Ovary (tissue), 10 donors: ENCODE measurements at places on chromosomes 3 and 15. TPM values are rescaled to one million over a fixed set of nuclear protein-coding genes. Genes with fewer than 3 reads are reported as not detected.

DNA sequence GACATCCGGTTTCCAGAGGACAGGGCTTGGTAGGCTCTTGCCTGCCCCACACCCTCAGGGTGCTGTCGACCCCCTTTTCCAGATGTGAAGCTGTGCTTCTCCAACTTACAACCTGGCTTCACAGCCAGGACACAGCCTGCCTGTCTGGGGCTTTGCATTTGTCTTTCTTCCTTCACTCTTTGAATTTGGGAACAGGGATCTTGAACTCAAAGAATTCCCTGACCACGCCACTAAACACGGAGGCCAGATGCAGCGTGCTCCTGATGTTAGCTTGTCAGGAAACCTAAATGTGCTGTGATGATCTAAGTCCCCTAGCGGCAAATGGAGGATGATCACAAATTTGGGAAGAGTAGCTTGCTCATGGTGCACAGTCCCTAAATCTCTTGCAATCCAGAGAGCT is 244.8 kb upstream of the RGMA start:
- DNase-seq = no peak
- no peak overlapping the region for H3K27ac ChIP-seq
- no peak overlapping the region for H3K4me3 ChIP-seq
- no peaks in the 10 kb centered on the region for H3K36me3 ChIP-seq
- H3K27me3 ChIP-seq = no peaks in the 10 kb centered on the region

DNA sequence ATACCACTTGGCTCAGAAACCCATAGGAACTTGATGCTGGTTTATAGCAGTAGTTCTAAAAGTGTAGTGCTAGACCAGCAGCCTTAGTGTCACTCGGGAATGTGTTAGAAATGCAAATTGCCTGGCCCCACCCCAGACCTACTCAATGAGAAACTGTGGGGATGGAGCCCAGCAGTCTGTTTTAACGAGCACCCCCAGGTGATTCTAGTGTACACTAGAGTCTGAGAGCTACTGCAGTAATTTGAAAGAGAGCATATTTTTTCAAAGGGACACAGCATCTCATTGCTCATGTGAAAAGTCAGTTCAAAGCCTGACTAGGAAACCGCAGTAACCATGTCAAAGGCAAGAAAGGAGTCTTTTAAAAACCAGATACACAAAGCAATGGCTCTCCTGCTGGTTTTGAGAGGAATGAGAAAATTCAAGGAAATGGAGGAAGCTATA is 313.4 kb downstream of the SQOR start:
- H3K27ac ChIP-seq = no peak overlapping the region
- H3K36me3 ChIP-seq = no peaks in the 10 kb centered on the region
- H3K27me3 ChIP-seq = no peaks in the 10 kb centered on the region

GRCh38 chr3:22704166-22704565 is 499.0 kb upstream of the UBE2E2 start:
- H3K4me3 ChIP-seq = no peak overlapping the region
- H3K27ac ChIP-seq = no peak overlapping the region
- H3K4me1 ChIP-seq = no peaks in the 10 kb centered on the region

- H3K4me3 ChIP-seq = no peak overlapping the region
- H3K27ac ChIP-seq = no peak overlapping the region
- no peaks in the 10 kb centered on the region for H3K27me3 ChIP-seq
- no peaks in the 10 kb centered on the region for H3K4me1 ChIP-seq
Observed at GRCh38 chr3:132435224-132435910, 18.1 kb downstream of the DNAJC13 start.

DNA sequence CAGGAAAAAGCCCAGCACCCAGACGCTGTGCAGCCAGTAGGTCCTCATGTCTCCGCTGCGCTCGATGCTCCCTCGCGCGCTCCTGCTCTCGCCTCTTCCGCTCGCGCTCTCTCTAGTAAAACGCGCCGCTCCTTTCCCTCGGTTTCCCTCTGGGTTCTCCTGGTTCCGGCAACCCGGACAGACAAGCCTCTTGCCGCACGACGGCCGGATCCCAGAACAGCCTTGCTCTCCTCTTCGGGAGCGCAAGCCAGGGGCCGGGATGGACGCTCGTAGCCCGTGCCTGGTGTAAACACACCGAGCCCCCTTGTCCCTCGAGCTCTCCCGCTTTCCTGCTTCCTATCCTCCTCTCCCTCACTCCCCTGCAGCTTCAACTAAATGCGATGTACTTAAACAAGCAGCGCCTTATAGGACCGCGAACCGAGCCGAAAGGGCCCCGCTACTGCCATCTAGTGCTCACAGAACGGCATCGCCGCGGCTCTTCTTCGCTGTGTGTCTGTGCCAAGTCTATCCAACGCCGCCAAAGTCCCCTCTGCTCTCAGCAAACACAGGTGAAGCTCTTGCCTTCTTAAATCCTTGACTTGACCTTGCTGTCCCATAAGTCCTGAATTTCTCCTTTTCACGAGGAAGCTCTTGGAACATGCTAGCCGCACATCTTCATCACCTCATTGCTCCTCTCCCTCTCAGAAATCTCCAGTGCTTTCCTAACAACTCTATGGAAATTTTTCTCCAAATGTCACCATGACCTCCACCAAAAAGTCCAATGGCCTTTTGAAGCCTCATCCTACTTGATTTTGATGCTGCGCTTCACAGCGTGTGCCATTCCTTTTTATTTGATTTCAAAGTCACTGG is 1037.2 kb downstream of the IGSF11 start:
- H3K27ac ChIP-seq = no peak overlapping the region
- peak; percentile 71 for DNase-seq
- H3K27me3 ChIP-seq = no peaks in the 10 kb centered on the region
- peak overlapping the region; percentile 45 for H3K4me3 ChIP-seq

Gene CDCP1
- 14.4 TPM for total RNA-seq

GRCh38 chr3:97960993-97961766 is 11.1 kb downstream of the RIOX2 start:
- H3K4me3 ChIP-seq = no peak overlapping the region
- no peaks in the 10 kb centered on the region for H3K36me3 ChIP-seq
- H3K27ac ChIP-seq = no peak overlapping the region
- no peaks in the 10 kb centered on the region for H3K27me3 ChIP-seq
- H3K4me1 ChIP-seq = no peaks in the 10 kb centered on the region
- DNase-seq = no peak

- H3K4me1 ChIP-seq = no peaks in the 10 kb centered on the region
- no peak overlapping the region for H3K4me3 ChIP-seq
- no peaks in the 10 kb centered on the region for H3K36me3 ChIP-seq
- no peak overlapping the region for H3K27ac ChIP-seq
Observed at GRCh38 chr3:23781051-23781450, 24.7 kb upstream of the UBE2E1 start.

Gene UROC1
- not detected for total RNA-seq

- no peak overlapping the region for H3K27ac ChIP-seq
- H3K27me3 ChIP-seq = no peaks in the 10 kb centered on the region
- H3K4me3 ChIP-seq = no peak overlapping the region
- H3K4me1 ChIP-seq = no peaks in the 10 kb centered on the region
Observed at GRCh38 chr3:89447243-89447642, 339.8 kb downstream of the EPHA3 start.

GRCh38 chr3:115960799-115961198 is 337.5 kb downstream of the GAP43 start:
- H3K4me1 ChIP-seq = no peaks in the 10 kb centered on the region
- DNase-seq = no peak

- DNase-seq = no peak
- H3K27me3 ChIP-seq = no peaks in the 10 kb centered on the region
- no peaks in the 10 kb centered on the region for H3K4me1 ChIP-seq
- no peaks in the 10 kb centered on the region for H3K36me3 ChIP-seq
- no peak overlapping the region for H3K27ac ChIP-seq
- H3K4me3 ChIP-seq = no peak overlapping the region
Observed at GRCh38 chr3:50374363-50375257, 15.3 kb upstream of the TMEM115 start.

DNA sequence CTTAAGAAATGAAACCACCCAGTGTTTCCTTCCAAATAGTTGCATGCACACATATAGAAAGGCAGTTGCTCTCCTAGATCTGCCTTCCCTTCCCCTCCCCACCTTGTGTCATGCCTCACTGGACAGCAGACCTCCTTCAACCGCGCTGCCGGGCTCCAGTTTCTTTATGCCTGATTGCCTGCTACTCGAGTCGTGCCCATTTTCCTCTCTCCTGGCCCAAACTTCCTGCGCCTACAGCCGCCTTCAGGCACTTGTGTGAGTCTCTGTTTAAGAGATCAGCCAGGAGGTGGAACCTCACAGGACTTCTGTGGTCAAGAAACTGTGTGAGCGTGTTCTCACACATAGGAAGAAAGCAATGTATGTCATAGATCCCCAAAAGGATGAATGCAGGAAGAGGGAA is 8.8 kb upstream of the FAM107A start:
- H3K4me3 ChIP-seq = peak overlapping the region; percentile 44
- DNase-seq = no peak
- peaks cover 3% of the 10 kb centered on the region for H3K4me1 ChIP-seq
- H3K27me3 ChIP-seq = no peaks in the 10 kb centered on the region

- H3K36me3 ChIP-seq = no peaks in the 10 kb centered on the region
- H3K4me3 ChIP-seq = no peak overlapping the region
- H3K27me3 ChIP-seq = no peaks in the 10 kb centered on the region
Observed at GRCh38 chr3:24476871-24477656, 17.6 kb downstream of the THRB start.

DNA sequence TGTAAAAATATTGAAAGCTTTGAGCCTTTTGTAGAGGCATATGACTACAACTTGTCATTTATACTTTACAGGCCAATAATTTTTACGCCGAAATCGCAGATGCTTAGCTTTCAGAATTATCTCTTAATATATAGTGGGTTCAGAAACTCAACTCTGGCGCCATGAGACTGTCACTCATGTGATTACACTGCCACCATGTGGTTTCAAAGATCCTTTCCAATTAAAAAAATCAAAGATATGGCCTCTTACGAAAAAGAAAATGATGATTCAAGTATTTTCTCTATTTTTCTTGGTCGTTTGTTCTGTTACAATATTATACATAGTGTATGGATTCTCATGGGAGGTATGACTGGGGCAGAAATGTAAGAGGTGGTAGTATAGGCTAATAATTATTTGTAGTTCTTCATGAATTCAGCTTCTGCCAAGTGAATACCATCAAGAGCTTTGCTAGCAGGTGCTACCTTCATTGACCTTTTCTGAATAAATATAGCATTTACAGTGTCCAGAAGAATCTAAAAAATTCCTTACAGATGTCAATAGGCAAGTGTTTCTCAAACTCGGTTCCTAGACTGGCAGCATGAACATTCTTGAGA is 751.7 kb upstream of the GOLIM4 start:
- no peaks in the 10 kb centered on the region for H3K4me1 ChIP-seq
- H3K36me3 ChIP-seq = no peaks in the 10 kb centered on the region

- no peaks in the 10 kb centered on the region for H3K27me3 ChIP-seq
- H3K36me3 ChIP-seq = no peaks in the 10 kb centered on the region
- H3K4me3 ChIP-seq = peak overlapping the region; percentile 56
- DNase-seq = peak; percentile 72
Observed at GRCh38 chr15:96359616-96360521, 29.4 kb downstream of the NR2F2 start.

GRCh38 chr3:20523293-20523692 is 337.3 kb upstream of the SGO1 start:
- H3K4me1 ChIP-seq = no peaks in the 10 kb centered on the region
- no peak overlapping the region for H3K27ac ChIP-seq
- no peaks in the 10 kb centered on the region for H3K27me3 ChIP-seq
- DNase-seq = no peak
- no peak overlapping the region for H3K4me3 ChIP-seq

Gene CHRFAM7A
- total RNA-seq = 0.83 TPM

GRCh38 chr3:194078045-194078821 is 57.7 kb upstream of the HES1 start:
- no peaks in the 10 kb centered on the region for H3K27me3 ChIP-seq
- H3K4me3 ChIP-seq = no peak overlapping the region
- H3K4me1 ChIP-seq = peaks cover 5% of the 10 kb centered on the region
- H3K36me3 ChIP-seq = no peaks in the 10 kb centered on the region
- DNase-seq = no peak
- H3K27ac ChIP-seq = no peak overlapping the region

GRCh38 chr3:73609655-73610054 is 15.1 kb downstream of the PDZRN3 start:
- H3K27me3 ChIP-seq = no peaks in the 10 kb centered on the region
- no peaks in the 10 kb centered on the region for H3K36me3 ChIP-seq
- H3K4me3 ChIP-seq = no peak overlapping the region
- peaks cover 48% of the 10 kb centered on the region for H3K4me1 ChIP-seq

Gene ZNF35
- 4.4 TPM for total RNA-seq

DNA sequence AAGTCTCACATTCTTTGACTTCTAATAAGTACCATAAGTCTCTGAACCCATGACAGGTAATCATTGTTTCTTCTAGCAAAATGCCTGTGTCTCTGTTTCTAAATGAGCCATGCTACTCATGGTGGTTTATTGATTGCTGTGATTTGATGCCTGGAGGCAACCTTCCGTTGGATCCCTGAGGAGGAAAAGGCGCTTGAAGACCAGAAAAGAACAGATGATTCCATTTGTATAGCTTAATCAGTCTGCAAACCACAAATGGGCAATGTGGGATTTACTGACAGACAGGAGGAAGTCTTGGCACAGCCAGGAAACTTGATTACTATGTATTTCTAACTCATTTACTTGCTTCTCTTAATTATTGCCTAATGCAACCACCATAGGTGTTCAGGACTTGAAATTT is 103.1 kb upstream of the MRPL3 start:
- no peaks in the 10 kb centered on the region for H3K27me3 ChIP-seq
- H3K36me3 ChIP-seq = no peaks in the 10 kb centered on the region
- no peaks in the 10 kb centered on the region for H3K4me1 ChIP-seq
- no peak overlapping the region for H3K27ac ChIP-seq
